ENCODE measurements at places on chromosomes 1 and 21.
A peak's percentile ranks its signal among the peaks of the same experiment; 100 is the strongest.

- DNase-seq, result no peak
Observed at GRCh38 chr1:200888349-200888838, 6.3 kb upstream of the INAVA start.

GRCh38 chr1:20108366-20109123 is 10.8 kb downstream of the PLA2G2D start:
- no peak for DNase-seq

GRCh38 chr1:203214871-203215270 is 14.6 kb downstream of the CHIT1 start:
- no peak for DNase-seq

- DNase-seq, result peak; percentile 69
Observed at GRCh38 chr1:15153842-15154479, 414 bp downstream of the TMEM51 start.

DNA sequence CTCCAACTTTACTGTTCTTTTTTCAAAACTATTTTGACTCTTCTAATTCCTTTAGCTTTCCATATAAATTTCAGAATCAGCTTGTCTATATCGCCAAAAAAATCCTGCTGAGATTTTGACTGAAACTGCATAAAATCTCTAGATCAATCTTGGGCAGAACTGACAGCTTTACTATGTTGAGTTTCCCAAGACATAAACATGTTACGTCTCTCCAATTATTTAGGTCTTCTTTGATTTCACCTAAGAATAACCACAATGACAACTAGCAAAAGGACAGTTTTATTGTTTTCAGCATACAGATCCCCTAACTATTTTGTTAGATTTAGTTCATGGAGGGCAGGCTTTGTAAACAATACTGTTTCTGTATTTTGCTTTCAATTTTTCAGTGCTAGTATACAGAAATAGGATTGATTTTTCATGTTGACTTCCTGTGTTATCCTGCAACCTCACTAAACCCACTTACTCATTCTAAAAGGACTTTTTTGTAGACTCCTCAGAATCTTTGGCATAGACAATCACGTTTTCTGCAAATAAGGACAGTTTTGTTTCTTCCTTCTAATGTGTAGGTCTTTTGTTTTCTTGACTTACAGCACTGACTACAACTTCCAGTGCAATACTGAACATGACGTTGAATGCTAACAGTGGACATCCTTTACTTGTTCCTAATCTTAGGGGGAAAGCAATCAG is 63.4 kb downstream of the NPHP4 start:
- DNase-seq, result no peak

DNA sequence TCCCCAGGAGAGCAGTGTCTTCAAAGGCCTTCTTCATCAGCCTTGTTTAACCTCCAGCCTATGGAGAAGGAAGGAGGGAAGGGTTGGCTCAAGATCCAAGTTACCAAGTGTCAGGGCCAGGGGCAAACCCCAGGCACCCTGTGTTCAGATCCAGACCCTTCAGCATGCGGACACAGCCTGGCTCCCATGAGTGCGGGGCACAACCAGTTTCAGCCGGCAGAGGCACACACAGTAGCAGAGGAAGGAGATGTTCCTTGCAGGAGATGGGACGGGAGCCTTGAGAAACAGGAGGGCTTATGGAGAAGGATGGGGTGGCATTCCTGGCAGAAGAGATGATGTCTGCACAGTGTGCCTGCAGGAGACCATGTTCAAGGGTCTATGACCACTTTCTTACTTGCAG is 161.7 kb upstream of the EDN2 start:
- no peak for DNase-seq

DNA sequence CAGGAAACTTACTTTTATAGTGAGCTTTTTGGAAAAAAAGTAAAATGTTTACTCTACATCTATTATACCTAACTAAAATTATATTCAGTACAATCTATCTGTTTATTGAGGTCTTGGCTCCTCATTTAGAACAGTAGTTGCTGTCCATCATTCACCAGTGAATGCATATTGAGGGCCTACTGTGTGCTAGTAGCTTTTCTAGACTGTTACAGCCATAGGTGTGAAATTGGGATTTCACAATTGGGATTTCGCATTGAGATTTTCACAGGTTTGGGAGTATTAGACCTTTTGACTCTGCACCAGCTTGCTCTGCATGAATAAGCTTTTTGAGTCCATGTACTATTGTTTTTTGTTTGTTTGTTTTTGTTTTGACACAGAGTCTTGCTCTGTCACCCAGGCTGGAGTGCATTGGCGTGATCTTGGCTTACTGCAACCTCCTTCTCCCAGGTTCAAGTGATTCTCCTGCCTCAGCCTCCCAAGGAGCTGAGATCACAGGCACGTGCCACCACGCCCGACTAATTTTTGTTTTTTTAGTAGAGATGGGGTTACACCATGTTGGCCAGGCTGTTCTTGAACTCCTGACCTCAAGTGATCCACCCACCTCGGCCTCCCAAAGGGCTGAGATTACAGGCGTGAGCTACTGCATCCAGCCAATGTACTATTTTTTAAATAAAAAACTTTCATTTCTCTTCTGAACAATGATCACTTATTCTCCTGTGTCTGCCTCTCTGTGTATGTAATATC is 47.2 kb upstream of the ERRFI1 start:
- no peak for DNase-seq

DNA sequence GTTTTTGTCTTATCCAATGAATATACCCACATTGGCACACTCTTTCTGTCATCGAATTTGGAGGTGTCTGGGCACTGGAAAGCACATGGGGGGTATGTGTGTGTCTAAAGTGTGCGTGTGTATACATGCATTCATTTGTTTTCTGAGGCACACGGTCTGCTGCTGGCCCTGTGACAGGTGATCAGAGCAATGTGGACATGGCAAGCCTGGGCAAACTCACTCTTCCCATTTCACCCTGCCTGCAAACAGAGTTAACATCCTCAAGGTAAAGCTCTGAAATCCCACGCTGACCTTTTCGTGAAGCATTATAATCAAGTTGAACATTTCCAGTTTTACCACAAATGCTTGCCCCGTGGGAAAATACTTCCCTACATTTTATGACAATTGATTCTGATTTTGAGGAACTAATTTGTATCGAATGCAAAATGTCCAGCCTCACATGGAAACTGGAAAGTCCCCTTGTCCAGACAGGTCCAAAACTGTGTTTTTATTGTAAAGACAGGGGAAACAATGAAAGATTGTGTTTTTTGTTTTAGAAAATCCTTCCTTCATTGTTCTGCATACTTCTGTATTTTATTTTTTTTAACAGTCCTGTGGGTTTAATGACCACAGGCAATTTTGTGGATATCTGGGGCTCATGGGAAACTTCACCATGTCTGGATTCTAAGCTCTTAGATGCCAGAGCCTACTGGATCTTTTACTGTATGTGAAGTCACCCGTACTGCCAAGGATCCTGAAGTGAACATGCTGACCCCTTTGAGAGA is 160.9 kb downstream of the PBX1 start:
- no peak for DNase-seq
